ENCODE measurements at places on chromosomes 7 and 10. TPM values are rescaled to one million over a fixed set of nuclear protein-coding genes. Genes with fewer than 3 reads are reported as not detected.

Gene CYP2C19
- not detected for total RNA-seq

Gene AGAP6
- total RNA-seq: 17.6 TPM

Gene GRM8
- not detected for total RNA-seq

Gene CLDN3
- not detected for total RNA-seq

Gene EPO
- total RNA-seq: not detected

Gene CDHR1
- total RNA-seq: 3.0 TPM

Gene EPHB6
- 10.7 TPM for total RNA-seq

Gene TMEM273
- 17.8 TPM for total RNA-seq

Gene HKDC1
- total RNA-seq: not detected

Gene SLC13A1
- total RNA-seq: not detected

Gene CPN1
- total RNA-seq: not detected

Gene HMX2
- not detected for total RNA-seq

- no peak for DNase-seq
These were observed 83.1 kb downstream of the HIBADH start for GRCh38 chr7:27579565-27579964.

DNA sequence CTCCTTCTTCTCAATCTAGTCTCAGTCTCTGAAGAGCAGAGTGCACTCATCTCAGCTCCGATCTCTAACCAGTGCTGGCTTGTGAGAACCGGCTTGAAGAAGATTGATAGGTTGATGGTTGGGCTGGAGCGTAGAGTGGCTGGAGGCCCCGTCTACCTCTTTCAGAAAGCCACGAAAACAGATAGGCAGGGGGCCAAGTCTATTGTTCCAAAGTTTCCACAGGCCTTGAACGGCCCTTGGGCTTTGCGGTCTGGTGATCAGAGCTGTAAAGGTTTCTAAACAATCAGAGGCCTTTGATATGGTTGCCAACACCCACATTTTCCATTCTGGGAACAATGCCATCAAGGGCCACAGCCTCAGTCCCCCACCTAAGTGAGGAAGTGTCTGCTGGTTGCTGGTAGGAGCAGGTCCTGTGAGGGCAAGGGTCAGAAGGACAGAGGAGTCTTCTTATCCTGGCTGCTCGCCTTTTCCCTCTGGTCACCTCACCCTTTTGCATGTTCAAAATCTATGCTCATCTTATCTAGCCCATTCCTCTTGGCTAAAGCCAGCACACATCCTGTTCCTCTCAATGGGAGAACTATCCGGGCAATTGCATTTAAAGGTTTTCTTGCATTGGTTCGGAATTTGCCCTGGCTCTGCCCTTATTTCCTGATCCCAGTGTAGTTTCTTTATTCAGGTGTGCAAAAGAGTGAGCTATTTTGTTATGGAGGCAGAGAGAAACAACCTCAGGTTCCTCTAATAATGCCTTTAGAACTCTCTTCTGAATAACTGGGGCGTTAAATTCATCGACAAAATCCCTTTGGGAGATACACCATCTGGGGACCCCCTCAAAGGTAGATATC lies 70.3 kb upstream of the KMT2E start:
- peak; percentile 72 for DNase-seq

- no peak for DNase-seq
These were observed 55.1 kb downstream of the VOPP1 start for GRCh38 chr7:55517191-55517633.

- peak; percentile 88 for DNase-seq
These were observed 35.0 kb downstream of the LAMB4 start for GRCh38 chr7:108094933-108095710.

DNA sequence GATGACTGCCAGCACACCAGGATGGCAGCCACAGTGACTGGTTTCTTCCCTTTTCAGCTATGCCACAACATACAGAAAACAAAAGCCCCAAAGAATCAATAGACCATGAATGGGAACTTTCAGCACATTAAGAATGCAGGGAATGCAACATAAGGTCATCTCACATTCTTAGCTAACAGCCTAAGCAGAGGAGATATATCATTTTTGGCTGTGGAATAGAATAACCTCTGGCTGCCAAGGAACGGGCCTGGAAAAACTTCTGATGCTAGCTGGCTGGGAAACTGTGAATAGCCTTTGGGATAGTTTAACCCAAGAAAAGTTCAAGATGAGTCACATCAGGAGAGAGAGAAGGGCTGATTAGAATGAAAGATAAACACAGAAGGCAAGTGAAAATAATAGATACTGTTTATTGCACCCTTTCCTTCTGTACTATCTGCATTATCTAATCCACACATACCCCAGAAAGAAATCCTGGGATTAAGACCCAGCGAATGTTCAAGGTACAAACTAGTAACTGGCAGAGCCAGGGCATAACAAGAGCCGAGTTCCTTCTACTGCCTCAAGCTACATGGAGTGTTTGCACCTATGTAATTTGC lies 169.2 kb downstream of the SEMA3A start:
- peak; percentile 63 for DNase-seq

- no peak for DNase-seq
These were observed 101.4 kb downstream of the WDR37 start for GRCh38 chr10:1157615-1157933.

- peak; percentile 67 for DNase-seq
These were observed 10.4 kb upstream of the ZNF22 start for GRCh38 chr10:44990302-44990655.

DNA sequence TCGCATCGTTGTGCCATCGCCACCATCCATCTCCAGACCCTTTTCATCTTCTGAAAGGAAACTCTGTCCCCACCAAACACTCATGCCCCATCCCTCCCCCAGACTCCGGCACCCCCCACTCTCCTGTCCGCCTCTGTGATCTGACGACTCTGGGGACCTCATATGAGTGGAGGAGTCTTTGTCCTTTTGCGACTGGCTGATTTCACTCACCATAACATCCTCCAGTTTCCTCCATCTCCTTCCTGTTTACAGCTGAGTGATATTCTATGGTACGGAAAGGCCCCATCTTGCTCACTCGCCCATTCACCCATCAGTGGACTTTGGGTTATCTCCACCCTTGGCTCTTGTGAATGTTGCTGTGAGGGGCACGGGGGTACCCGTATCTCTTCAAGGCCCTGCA lies 11.8 kb upstream of the INSIG1 start:
- no peak for DNase-seq

DNA sequence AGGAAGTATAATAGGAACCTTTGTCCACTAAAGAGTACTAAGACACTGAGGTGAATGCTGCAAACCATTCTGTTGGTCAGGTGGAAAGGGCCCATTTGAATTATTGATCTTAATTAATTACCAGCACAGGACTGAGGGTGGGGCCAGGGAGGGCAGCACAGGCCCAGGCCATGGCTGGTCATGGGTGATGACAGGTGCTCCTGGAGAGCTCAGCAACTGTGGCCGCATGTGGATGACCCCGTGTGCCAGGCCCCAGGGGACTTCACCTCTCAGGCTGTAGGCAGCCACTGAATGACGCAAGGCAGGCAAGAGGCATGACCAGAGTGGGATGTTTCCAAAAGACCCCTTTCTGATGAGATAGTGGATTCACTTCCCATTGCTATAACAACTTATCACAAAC lies 54.2 kb downstream of the HECW1 start:
- DNase-seq: no peak

DNA sequence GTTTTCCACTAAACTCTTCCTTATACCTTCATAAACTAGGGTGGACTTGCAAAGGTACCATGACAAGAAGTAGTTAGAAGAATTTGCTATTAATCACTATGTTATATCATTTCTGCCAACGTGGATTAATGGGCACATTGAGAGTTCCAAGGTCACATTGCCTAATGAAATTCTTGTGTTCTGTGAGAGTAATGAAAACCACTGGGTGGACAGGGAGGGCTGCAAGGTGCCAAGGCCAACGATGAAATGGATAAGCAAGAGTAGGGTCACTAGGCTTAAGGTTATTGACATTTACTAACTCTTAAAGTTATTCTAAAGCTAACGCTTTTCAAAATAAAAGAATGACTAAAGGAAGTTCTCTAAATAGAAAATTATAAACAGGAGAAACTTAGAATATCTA lies 6.6 kb upstream of the ABCB4 start:
- DNase-seq: no peak

- DNase-seq: no peak
These were observed 2.4 kb upstream of the PKD1L1 start for GRCh38 chr7:47950714-47951113.

DNA sequence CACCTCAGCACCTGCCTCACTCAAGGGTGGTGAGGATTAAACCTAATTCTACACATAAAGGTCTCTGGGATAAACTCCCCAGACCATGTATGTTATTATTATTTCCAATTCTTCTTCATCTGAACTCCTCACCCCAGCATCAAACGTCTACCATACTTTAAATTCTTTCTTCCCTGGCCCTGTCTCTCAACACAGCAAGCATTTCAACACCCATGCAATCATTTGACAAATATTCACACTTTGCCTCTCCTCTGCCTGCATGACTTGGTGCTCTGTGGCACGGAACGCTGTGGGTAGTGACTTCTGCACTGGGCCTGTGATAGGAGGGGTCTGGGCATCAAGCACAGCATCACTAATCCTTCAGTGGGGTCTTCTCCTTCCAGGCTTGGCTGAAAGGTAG lies 490.8 kb downstream of the TNS3 start:
- DNase-seq: no peak

- DNase-seq: peak; percentile 83
These were observed at the start of gene KCNMA1 for GRCh38 chr10:77637532-77638320. TSS of gene KCNMA1 (minus strand) at chr10:77637808.

DNA sequence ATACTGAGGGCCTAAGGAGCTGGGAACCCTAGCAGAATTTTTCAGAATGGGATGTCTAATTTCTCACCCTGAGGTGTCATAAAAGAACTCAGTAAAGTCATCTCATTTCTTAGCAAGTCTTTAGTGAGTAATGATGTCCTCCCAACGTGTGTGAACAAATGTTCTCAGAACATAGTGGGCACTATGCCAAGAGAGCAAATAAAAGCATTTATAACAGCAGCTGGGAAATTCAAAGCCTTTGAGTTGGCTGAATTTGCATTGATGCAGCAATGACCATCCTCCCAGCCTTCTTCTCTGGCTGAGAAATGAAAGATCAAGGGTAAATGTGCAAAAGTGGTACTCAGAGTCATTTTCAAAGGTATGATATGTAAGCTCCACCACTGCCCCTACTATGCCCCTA lies 109.4 kb downstream of the FAM107B start:
- no peak for DNase-seq

DNA sequence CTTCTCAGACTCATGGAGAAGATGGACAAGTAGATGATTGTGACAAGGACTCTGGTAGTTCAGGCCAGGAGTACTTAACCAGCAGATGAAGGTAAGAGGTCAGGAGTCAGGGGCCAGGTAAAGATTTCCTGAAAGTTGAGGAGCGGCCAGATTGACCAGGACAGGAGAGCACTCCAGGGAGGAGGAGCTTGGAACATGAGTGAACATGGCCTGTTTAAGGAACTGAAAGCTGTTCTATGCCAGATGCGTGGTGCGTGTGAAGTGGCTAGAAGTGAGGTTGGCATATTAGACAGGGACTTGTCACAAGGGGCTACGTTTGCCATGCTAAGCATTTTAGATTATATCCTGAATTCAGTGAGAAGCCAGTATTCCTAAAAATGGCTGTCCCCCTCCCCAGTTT lies 157.2 kb downstream of the WNT2 start:
- DNase-seq: no peak

GRCh38 chr7:148558914-148559313 lies 31.7 kb upstream of the C7orf33 start:
- no peak for DNase-seq

DNA sequence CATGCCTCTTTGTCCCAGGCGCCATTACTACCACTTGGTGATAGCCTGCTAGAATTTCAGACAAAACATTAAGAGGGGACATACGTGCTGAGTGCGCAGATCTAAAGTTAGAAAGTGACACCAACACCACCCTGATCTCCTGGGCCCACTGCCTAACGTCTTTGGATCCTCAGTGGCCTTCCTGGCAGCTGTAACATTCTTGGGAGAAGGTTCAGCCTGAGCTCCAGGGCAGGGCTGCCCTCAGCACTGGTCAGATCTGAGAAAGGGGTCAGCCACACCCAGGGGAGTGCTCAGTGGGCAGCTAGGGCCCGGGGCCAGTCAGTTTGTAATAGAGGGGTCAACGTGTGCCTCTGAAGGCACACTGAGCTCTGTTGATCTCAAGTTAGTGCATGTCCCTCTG lies 48.4 kb downstream of the ZCCHC24 start:
- DNase-seq: no peak

DNA sequence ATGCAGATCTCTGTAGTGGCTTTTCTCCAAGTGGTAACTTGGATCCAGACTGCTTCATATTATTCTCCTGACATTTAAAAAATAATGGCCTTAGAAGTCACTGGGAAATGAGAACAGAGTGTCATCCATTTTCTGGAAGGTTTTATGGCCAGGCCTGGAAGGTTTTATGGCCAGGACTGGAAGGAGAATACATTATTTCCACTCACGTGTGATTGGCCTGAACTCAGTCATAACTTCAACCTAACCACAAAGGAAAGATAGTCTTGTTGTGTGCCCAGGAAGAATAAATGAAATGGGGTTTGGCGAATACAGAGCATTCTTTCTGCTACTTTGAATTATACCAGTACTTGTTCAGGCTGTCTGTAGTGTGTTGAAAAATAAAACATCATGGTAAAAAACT lies 360.9 kb downstream of the GPAM start:
- DNase-seq: no peak

DNA sequence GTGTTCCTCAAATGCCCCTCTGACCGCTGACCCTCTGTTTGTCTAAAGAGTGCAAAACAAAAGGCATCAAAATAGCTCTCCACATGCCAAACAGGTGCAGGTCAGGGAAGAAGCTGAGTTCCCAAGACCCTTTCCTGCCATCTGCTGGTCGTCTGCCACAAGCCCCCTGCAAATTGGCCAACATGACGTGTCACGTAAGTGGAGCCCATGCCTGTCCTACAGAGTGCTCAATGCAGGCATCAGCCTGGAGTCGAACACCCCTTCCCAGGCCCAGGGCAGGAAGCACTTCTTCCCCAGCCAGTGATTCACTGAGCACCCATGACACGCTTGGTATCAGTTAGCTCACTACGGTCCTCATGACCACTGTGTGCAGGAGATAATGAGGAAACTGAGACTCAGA lies 14.1 kb downstream of the TMEM72 start:
- peak; percentile 34 for DNase-seq

GRCh38 chr10:101285519-101286070 lies 56.3 kb upstream of the LBX1 start:
- no peak for DNase-seq

DNA sequence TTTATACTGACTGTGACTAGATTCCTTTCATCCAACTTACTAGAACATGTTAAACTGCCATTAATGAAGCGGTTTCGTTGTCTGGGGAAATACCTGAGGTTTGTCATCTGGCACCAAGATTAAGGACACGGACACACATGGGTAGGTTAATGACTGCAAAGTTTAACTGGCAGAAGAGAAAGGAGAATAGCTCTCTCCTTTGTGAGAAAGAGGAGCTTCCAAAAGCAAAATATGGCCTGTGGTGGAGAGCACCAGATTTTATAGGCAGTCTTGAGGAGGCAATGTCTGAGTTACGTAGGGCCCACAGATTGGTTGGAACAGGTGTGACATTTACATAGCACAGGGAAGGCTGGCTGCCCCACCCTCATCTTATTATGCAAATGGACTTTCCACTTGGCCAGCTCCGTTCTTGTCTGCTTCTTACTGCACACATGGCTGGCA lies 1193.0 kb upstream of the CELF2 start:
- DNase-seq: no peak

- DNase-seq: no peak
These were observed 267.9 kb upstream of the LRGUK start for GRCh38 chr7:133859231-133859630.
